ENCODE measurements at places on chromosomes 1 and 21. TPM values are rescaled to one million over a fixed set of nuclear protein-coding genes. Genes with fewer than 3 reads are reported as not detected.

The PLA2G4A gene
- not detected for total RNA-seq

The CLCA2 gene
- not detected for total RNA-seq

The TIAM1 gene
- 73.8 TPM for total RNA-seq

The LIPI gene
- not detected for total RNA-seq

The CASZ1 gene
- total RNA-seq: 14.9 TPM

The KIAA1614 gene
- total RNA-seq: 0.20 TPM

The CHRNB2 gene
- total RNA-seq: not detected

The SLAMF9 gene
- total RNA-seq: not detected

GRCh38 chr1:69073176-69073575, 494.5 kb upstream of the LRRC7 start:
- H3K4me1 ChIP-seq: no peaks in the 10 kb centered on the region
- H3K27me3 ChIP-seq: no peaks in the 10 kb centered on the region
- no peak for DNase-seq
- no peak overlapping the region for H3K27ac ChIP-seq
- no peaks in the 10 kb centered on the region for H3K36me3 ChIP-seq
- H3K4me3 ChIP-seq: no peak overlapping the region

DNA sequence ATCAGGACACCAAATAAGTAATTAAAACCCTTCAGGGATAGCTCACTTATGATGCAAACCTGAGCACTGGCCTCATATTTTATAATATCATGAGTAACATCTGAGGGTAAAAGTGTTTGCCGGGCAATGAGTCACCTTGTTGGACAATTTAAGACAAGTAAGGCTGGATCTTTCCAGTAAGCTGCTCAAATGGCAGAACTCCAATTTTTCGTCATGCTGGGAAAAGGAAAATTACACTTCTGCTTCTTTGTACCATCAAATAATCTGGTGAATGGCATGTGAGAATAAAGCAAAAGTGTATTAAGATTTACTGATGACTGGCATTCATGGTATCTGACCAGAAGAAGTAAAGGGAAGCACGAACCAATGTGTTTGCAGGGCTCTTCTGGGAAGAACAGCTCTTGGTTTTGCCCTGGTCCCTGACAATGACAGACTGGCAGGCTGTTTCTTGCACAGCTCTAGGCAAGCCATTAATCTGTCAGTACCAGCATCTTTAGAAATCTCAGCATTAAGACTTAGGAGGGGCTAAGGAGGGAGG, 392.2 kb downstream of the VAV3 start:
- H3K36me3 ChIP-seq: peaks cover 7% of the 10 kb centered on the region
- no peaks in the 10 kb centered on the region for H3K4me1 ChIP-seq
- no peak overlapping the region for H3K27ac ChIP-seq

GRCh38 chr1:65063025-65063424, 85.0 kb upstream of the AK4 start:
- H3K4me1 ChIP-seq: peaks cover 13% of the 10 kb centered on the region
- no peaks in the 10 kb centered on the region for H3K27me3 ChIP-seq
- H3K36me3 ChIP-seq: peaks cover 11% of the 10 kb centered on the region
- no peak overlapping the region for H3K4me3 ChIP-seq
- H3K27ac ChIP-seq: peak overlapping the region; percentile 14

GRCh38 chr1:228763561-228763960, 28.3 kb downstream of the RHOU start:
- H3K27me3 ChIP-seq: no peaks in the 10 kb centered on the region
- no peak overlapping the region for H3K27ac ChIP-seq
- peaks cover 19% of the 10 kb centered on the region for H3K4me1 ChIP-seq
- no peak for DNase-seq
- H3K4me3 ChIP-seq: no peak overlapping the region
- H3K36me3 ChIP-seq: no peaks in the 10 kb centered on the region

DNA sequence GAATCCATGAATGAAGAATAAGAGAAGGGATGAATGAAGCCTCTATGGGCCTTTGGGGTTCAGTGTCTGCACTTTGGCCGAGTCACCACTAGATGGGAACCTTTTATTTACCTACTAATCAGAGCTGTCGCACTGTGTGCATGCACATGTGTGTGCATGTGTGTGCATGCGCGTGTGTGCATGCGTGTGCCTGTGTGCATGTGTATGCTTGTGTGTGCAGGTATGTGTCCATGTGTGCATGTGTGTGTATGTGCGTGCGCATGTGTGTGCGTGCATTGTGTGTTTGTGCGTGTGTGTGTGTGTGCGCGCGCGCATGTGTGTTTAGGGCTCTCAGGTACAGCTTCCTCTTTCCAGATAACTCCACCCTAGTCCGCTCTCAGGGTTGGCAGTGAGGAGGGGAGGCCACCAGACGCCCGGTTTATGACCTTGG, 20.4 kb upstream of the UBXN10 start:
- no peak for DNase-seq
- peaks cover 33% of the 10 kb centered on the region for H3K27me3 ChIP-seq
- H3K27ac ChIP-seq: no peak overlapping the region
- H3K4me1 ChIP-seq: no peaks in the 10 kb centered on the region

- H3K27me3 ChIP-seq: no peaks in the 10 kb centered on the region
- H3K27ac ChIP-seq: peak overlapping the region; percentile 79
- H3K4me1 ChIP-seq: peaks cover 22% of the 10 kb centered on the region
- DNase-seq: no peak
Observed at GRCh38 chr1:161200992-161201835, 953 bp upstream of the NDUFS2 start.

DNA sequence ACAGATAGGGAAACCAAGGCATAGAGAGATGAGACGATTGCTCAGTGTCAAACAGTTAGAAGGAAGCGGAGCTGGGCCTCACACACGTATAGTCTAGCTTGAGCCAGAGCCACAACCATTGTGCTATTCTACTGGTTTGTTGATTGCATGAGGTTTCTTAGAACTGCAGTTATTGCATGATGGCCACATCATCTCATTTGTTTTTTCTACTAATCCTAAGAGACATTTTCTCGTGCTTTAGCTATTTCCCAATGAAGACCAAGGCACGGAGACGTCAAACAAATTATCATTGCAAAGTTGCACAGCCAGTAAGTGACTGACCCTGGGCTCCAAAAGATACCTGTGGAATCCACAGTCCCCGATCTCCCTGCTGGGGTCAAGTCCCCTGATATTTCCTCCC, 25.1 kb upstream of the ZNF362 start:
- no peaks in the 10 kb centered on the region for H3K4me1 ChIP-seq
- H3K36me3 ChIP-seq: no peaks in the 10 kb centered on the region
- no peak overlapping the region for H3K4me3 ChIP-seq
- no peak overlapping the region for H3K27ac ChIP-seq
- no peak for DNase-seq

- no peaks in the 10 kb centered on the region for H3K4me1 ChIP-seq
- H3K27me3 ChIP-seq: no peaks in the 10 kb centered on the region
- no peak for DNase-seq
- no peak overlapping the region for H3K27ac ChIP-seq
Observed at GRCh38 chr1:201034671-201035070, 11.2 kb upstream of the KIF21B start.

DNA sequence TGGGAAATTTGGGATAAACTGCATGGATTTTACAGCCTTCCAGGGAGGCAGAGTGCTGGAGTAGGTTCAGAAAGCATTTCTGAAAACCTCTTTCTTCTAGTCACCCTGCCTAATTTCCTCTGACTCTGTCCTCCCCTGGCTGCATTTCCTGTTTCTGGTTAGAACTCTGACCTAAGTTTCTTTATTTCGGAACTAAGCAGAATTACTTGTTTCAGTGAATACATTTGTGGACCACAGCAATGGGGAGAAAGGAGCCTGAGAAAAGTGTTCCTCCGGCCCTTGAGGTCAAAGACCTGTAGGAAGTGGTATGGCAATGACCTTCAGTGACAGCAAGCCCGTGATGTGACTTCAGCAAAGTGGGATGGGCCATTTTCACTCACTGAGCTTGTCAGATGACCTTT, 173.4 kb upstream of the RUNX1 start:
- no peaks in the 10 kb centered on the region for H3K27me3 ChIP-seq
- H3K4me3 ChIP-seq: no peak overlapping the region
- H3K4me1 ChIP-seq: peaks cover 26% of the 10 kb centered on the region
- H3K27ac ChIP-seq: no peak overlapping the region

- H3K4me3 ChIP-seq: no peak within 1 kb of the TSS
- H3K4me1 ChIP-seq: peaks cover 21% of the 10 kb centered on the region
- no peaks in the 10 kb centered on the region for H3K36me3 ChIP-seq
- DNase-seq: peak; percentile 42
- peaks cover 75% of the 10 kb centered on the region for H3K27me3 ChIP-seq
Observed at GRCh38 chr1:156920233-156921052, at the start of gene LRRC71. LRRC71 (plus strand) TSS chr1:156920632; CDS start chr1:156920804, 172 bp downstream.

- peaks cover 12% of the 10 kb centered on the region for H3K27me3 ChIP-seq
- no peaks in the 10 kb centered on the region for H3K4me1 ChIP-seq
- H3K27ac ChIP-seq: no peak overlapping the region
- H3K4me3 ChIP-seq: no peak overlapping the region
- no peak for DNase-seq
Observed at GRCh38 chr1:153365696-153366095, 8.0 kb downstream of the S100A9 start.

- H3K36me3 ChIP-seq: no peaks in the 10 kb centered on the region
- no peak overlapping the region for H3K4me3 ChIP-seq
- no peak overlapping the region for H3K27ac ChIP-seq
- DNase-seq: no peak
Observed at GRCh38 chr1:221994939-221995338, 253.1 kb upstream of the DUSP10 start.

- DNase-seq: no peak
- no peak overlapping the region for H3K27ac ChIP-seq
- H3K36me3 ChIP-seq: no peaks in the 10 kb centered on the region
- H3K4me1 ChIP-seq: peaks cover 47% of the 10 kb centered on the region
- no peak overlapping the region for H3K4me3 ChIP-seq
- H3K27me3 ChIP-seq: no peaks in the 10 kb centered on the region
Observed at GRCh38 chr1:47229031-47229885, 2.8 kb downstream of the TAL1 start.

DNA sequence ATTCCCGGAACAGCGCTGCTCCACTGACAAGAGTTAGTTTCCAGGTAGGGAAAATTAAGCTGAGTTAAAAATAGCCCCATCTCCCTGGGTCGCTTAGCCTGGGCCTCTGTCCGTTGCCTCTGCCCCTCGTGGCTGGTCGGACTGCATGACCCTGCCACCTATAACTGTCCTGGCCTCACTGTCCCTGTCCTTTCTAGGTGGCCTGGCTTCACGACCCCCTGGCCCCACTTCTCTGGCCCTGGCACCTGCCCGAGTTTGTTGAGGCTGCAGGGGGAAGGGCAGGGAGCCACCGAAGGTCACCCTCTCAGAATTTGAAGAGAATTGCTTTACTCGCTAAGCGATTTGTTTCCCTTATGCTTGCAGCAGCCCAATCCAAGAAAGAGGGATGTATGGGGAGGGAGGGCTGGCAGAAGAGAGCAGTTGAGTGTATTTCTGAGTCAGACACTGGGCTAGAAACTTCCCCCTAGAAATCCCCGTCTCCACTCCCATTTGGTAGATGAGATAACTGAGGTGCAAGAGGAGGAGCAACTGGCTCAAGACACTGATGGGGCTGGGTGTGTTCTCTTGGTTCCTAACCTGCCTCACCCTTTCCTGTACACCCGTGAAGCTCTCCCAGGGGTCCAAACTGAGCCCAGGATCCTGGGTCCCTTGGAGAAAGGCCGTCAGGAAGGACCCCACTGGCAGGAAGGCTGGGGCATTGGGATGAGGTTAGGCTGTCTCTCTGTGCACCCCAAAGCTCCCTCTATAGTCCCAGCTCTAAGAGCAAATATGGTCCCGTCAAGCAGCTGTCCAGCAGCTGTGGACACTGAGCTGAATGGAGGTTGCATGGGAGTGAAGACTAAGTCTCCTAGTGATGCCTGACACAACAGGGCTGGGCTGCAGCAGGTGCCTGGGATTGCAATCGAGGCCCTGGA, 2.9 kb upstream of the EDN2 start:
- no peak for DNase-seq
- H3K27ac ChIP-seq: no peak overlapping the region
- H3K27me3 ChIP-seq: peaks cover 51% of the 10 kb centered on the region
- H3K4me3 ChIP-seq: no peak overlapping the region
- no peaks in the 10 kb centered on the region for H3K4me1 ChIP-seq
- no peaks in the 10 kb centered on the region for H3K36me3 ChIP-seq

DNA sequence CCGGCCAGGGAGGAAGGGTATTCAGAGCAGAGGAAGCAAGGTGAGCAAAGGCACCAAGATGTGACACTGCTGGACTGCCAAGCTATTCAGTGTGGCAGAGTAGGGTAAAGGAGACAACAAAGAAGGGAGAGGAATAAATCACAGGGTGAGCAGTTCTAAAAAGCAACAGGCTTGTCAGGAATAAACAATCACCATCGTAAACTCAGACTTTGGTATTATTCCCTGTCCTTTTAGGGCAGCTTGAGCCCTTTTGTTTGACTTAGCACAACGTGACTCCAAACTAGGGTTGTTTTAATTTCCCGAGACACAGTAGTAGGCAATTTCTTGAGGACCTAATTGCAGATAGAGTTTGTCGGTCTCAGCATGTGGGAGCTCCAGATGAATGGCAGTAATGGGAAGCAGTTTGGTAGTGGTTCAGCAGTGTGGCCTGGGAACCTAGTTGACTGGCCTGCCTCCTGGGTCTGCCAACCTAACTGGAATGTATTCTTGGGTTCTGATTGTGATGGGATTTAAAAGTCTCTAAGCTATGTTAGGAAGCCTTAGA, 4.3 kb downstream of the CR1L start:
- no peak overlapping the region for H3K27ac ChIP-seq
- H3K36me3 ChIP-seq: no peaks in the 10 kb centered on the region
- H3K4me3 ChIP-seq: no peak overlapping the region
- no peak for DNase-seq
- H3K27me3 ChIP-seq: peaks cover 11% of the 10 kb centered on the region

- no peak overlapping the region for H3K27ac ChIP-seq
- no peaks in the 10 kb centered on the region for H3K27me3 ChIP-seq
- no peak for DNase-seq
- no peaks in the 10 kb centered on the region for H3K36me3 ChIP-seq
- no peak overlapping the region for H3K4me3 ChIP-seq
Observed at GRCh38 chr1:158534496-158534895, 19.7 kb downstream of the OR6Y1 start.

DNA sequence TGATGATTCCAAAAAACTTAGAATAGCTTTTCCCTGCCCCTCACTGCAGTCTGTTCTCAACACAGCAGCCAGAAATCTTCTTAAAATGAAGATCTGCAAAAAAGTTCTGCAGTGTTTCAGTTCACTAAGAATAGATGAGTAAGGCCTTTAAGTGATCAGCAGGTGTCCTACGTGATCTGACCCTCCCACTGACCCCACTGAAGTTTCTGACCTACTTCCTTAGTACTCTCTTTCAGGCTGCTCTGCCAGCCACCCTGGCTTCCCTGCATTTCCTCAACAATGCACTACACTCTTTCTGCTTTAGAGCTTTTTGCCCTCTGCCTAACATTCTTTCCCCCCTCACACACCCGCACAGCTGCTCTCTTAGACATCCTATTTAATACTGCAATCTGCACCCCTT, 182.5 kb downstream of the AKT3 start:
- H3K27me3 ChIP-seq: no peaks in the 10 kb centered on the region
- no peak for DNase-seq
- H3K4me3 ChIP-seq: no peak overlapping the region
- H3K36me3 ChIP-seq: peaks cover 10% of the 10 kb centered on the region
- no peak overlapping the region for H3K27ac ChIP-seq
- no peaks in the 10 kb centered on the region for H3K4me1 ChIP-seq

All from T-cell (primary cell).